ENCODE measurements at places on chromosomes 7 and 10. TPM values are rescaled to one million over a fixed set of nuclear protein-coding genes. Genes with fewer than 3 reads are reported as not detected.
A peak's percentile ranks its signal among the peaks of the same experiment; 100 is the strongest.

DNA sequence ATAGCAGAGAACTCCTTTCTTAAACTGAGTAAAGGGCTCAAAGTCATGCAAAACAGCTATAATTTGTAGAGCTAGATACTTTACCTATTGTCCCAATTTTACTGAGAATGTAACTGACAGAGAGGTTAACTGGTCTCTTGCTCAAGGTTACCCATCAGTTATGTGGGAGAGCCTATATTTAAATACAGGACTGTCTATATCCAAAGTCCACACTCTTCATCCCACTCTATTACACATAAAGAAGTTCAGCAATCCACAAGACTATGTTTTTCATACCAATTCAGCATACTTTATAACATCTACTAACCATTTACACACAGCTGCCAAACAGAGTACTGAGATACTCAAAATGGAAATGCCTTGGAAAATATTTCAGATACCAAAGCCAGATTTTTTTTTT lies 100.2 kb downstream of the MICU1 start:
- no peak overlapping the region for H3K4me3 ChIP-seq
- peaks cover 2% of the 10 kb centered on the region for H3K4me1 ChIP-seq
- H3K27ac ChIP-seq: 0 out of 2 replicates have a peak overlapping the region, but pooled peaks have one; percentile 0

DNA sequence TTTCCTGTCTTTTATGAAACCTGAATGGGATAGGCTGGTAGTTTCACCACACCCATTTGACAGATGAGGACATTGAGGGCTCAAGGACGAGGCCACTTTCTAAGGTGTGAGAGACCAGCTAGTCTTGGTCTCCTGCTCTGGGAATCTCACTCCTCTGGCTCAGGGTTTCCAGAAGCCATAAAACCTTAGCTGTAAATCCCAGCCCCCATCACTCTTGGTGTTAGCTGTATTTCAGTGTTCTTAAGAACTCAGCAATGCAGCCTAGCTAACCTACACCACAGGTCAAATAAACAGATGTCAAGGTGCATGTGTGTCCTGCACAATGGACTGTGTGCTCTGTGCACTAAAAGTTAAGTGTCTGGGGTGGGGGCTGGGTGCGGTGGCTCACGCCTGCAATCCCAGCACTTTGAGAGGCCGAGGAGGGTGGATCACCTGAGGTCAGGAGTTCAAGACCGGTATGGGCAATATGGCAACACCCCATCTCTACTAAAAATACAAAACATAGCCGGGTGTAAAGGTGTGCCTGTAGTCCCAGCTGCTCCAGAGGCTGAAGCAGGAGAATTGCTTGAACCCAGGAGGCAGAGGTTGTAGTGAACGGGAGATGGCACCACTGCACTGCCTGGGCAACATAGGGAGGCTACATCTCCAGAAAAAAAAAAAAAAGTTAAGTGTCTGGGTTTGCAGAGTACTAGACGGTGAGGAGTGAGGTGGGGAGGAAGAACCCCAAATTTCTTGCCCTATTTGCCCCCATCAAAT lies 567 bp upstream of the EPO start:
- H3K36me3 ChIP-seq: no peaks in the 10 kb centered on the region
- no peaks in the 10 kb centered on the region for H3K4me1 ChIP-seq
- no peak for DNase-seq
- H3K27ac ChIP-seq: no peak overlapping the region
- peaks cover 28% of the 10 kb centered on the region for H3K27me3 ChIP-seq

DNA sequence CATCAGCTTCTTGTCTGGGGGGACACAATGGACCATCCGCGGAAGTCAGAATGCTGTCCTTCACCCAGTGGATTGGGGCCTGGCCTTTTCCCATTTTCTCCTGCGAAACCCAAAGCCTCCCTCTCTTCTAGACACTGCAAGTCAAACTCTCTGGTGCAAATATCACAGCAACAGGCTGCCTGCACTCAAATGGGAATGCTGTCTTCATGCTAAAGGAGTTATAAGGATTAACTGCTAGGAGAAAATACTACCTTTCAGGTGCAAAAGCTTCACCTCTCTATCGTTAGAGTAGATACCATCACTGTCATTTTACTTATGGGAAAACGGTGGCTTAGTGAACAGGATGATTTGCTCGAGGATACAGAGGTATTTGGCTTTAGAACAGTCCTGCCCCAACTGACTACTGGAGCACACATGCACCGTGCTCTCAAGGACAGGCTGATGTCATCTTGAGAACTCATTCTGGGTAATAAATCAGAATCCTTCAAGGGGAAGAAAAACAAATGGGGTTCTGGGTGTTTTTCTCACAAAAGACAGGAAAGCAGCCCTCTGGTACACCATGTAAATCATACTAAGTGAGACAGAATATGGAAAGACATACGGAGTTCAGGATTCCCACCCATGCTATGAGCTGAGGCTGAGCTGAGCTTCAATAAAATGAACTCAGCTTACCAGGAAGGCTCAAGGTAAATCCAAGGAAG lies 100.9 kb downstream of the SAMD9 start:
- no peak for DNase-seq
- H3K27me3 ChIP-seq: no peaks in the 10 kb centered on the region

DNA sequence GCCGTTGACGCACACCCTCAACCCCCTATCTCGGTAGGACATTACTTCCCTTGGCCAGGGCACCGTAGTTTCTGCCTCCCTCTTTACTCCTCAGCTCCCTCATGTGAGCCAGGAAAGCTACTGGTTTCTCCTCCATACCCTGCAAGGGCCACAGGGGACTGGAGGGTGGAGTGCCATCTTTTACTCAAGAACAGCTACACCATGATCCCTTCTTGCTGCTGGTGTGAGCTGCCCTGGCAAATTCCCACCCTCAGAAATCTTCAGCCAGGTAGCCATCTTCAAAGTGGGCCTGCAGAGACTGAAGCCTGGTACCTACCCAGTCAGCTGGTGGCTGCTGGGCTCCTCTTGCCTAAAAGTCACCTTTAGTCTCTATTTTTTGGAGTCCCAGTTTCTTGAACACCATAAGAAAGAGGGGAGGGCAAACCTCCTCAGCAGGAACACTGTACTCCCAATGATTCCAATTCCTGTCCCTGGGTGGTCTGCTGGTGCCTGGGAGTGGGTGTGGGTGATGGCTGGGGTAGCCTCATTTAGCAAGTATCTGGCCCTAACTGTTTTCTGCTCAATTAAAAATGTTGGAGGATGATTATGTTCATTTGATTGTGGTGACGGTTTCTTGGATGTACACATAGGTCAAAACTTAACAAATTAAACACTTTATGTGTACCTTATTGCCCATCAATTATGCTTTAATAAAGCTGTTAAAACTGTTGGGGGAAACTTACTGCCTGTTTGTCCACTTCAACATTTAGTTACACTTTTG lies 105.0 kb upstream of the NPY start:
- H3K27me3 ChIP-seq: no peaks in the 10 kb centered on the region
- no peak for DNase-seq
- H3K4me3 ChIP-seq: no peak overlapping the region
- H3K27ac ChIP-seq: no peak overlapping the region

DNA sequence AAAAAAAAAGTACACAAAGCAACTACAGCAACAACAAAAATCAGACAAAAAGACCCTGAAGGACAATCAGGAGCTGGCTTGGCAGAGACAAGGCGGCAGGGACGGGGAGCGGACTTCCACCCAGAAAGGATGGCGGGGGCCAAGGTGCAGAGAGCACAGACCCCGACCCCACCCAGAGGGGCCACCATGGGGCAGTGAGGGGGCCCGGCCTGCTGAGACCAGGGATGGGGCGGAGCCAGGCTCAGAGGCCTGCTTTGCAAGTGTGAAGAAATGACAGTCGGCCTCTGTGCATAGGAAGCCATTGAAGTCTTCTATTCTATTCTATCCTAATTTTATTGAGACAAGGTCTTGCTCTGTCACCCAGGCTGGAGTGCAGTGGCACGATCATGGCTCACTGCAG lies 82.0 kb downstream of the ELFN1 start:
- no peak overlapping the region for H3K4me3 ChIP-seq
- H3K27ac ChIP-seq: no peak overlapping the region
- H3K4me1 ChIP-seq: peaks cover 25% of the 10 kb centered on the region
- no peaks in the 10 kb centered on the region for H3K27me3 ChIP-seq
- no peaks in the 10 kb centered on the region for H3K36me3 ChIP-seq

Gene VPS37D
- 5.7 TPM for polyA plus RNA-seq

All from SK-N-SH (cell line).